Activated T-cell treated with anti-CD3 and anti-CD28 coated beads for 4 hours (primary cell): ENCODE measurements at places on chromosomes 3 and 15.

DNA sequence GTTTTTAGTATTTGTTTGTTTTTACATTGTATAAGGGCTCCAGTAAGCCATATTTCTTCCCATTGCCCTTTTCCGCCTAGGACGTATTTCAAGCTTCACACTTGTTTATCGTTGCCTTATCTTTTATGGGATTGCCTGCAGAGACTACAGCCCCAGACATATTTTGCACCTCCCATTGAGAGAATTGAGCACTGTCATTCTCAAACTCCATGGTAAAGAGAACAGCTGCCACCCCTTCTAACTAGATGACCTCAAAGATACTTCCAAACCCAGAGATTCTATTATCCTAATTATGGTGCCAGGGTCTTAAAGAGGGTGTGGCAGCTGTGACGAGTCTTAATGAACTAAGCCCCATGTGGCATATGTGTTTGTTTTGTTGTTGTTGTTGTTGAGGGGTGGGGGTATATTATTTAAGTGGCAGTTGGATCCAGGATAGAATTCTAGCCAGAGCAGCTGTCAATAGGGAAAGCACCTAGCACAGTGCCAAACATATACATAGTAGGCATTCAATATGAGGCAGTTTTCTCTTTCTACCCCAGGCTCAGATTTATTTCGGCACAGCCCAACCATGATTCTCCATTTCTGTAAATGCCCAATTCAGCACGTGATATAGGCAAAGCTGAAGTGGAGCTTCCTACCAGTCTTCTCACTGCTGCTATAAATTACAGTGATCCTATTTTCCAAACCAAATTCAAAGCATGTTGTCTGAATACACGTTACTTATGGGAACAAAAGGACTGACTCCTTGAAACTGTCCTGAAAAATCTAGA, 932 bp upstream of the TP53BP1 start:
- no peak for DNase-seq

DNA sequence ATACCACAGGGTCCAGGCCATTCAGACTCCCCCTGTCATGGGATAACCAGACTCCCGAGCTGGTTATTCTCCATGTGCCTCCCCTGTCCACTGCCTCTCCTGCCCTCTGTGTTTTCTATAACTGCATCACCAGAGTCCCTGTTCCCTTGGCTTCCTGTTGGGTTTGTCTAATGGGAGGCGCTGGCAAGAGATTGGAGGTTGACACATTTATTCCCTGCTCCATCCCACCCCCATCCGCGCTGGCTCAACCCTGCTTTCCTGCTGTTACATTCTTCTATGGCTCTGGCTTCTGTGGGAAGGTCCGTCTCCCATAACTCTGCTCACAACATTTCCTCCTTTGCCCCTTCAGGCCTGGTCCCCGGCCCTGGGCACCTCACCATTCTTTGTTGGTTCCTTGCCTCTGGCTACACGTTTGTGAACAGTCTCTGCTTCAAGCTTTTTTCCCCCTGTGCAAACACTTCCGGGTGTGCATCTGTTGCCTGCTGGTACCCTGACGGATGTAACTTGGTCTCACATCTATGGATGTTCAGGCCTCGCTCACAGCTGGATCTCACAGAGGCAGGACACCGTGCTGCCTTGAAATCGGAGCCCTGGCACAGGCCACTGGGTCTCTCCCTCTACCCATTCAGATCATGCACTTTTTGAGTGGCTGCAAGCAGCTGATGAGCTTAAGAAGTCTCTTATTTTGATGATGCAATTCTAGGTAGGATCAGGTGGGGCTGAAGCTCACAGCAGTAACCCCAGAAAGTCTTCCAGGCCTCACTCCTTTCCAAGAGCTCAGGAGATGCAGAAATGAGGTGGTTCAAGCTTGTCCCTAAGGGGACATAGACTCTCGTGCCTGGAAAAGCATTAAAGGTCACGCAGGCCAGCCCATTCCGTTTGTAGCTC, 68.6 kb upstream of the ATP13A3 start:
- DNase-seq = no peak

DNA sequence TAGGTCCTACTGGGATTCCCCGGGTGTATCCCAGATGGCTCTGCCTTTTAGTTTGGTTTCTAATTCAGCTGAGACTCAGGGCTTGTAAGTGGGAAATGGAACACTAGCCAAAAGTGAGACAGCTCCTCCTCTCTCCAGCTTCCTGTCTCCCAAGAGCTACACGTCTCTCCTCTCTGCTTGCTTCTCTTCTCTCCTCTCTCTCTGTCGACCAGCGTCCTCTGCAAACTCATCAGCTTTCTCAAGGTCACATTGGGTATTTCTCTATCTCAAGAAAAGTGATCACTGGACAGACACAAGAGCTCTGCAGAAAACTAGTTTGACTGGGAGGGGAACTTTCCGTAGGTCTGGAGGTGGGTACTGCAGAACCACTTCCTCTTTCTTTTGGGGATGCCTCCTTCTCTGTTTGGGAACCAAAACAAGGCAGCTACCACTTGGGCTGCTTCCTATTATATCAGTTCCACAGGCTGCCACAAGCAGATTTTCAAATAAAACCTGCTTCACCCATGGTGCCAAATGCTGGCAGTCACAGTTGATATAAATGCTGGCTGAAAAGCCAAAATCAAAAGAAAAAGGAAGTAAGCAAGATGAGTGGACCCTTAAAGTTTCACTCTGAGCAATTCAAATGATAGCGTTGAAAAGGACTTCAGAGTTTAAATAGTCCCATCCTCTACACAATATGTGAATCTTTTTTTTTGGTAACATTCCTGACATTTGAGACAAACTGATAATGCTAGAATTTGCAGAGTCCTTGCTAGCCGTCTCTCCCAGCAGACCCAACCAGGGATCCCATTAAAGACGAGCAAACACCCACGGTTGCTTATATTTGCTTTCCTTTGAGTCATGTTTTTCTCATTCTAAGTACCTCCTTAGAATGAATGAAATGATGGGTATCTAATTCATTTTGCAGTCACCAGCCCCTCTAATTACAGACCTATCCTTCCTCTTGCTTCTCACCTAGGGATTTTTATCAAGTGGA, 7.2 kb upstream of the DYNC1LI1 start:
- DNase-seq = no peak

- DNase-seq = no peak
Measured at GRCh38 chr15:58608129-58608590, 141.3 kb downstream of the ADAM10 start.

- no peak for DNase-seq
Measured at GRCh38 chr3:1953536-1953935, 145.1 kb upstream of the CNTN4 start.

DNA sequence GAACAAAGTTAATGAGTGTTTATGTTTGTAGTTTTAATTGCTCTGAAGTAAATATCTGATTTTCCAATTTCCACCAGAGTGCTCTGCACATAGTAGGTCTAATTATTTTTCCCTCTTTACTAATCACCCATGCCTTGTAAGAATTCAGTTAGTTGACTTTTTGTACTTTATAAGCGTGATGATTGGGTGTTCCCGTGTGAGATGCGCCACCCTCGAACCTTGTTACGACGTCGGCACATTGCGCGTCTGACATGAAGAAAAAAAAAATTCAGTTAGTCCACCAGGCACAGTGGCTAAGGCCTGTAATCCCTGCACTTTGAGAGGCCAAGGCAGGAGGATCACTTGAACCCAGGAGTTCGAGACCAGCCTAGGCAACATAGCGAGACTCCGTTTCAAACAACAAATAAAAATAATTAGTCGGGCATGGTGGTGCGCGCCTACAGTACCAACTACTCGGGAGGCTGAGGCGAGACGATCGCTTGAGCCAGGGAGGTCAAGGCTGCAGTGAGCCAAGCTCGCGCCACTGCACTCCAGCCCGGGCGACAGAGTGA, 507 bp upstream of the VHL start:
- DNase-seq = no peak

DNA sequence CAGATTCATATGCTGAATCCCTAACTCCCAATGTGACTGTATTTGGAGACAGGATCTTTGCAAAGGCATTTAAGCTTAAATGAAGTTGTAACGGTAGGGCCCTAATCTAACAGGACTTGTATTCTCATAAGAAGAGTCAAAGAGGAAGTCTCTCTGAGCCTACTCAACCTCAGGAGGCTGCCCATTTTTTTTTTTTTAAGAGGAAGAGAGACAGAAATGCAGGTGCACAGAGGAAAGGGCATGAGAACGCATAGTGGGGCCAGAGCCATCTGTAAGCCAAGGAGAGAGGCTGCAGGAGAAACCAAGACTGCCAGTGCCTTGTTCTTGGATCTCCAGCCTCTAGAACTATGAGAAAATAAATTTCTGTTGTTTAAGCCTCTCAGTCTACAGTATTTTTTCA, 28.4 kb downstream of the ZNF860 start:
- DNase-seq = no peak

- no peak for DNase-seq
Measured at GRCh38 chr3:17078926-17079465, 194.2 kb downstream of the PLCL2 start.

GRCh38 chr3:123155471-123156011, 46.2 kb upstream of the SEC22A start:
- no peak for DNase-seq

DNA sequence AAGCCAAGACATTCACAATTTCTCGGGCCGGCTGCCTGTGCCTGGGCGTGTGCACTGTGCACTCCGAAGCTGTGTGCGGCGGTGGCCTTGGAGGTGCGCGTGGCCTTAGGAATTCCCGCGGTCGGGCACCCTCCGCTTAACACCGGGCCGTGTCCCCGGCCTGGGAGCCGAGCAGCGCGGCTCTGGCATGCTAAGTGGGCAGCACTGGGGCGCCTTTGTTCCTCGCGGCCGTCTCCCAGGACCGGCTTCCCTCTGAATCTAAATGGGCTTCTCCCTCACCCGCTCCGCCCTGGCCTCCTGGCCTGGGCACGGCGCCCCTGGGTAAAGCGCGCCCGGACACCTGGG, 498 bp upstream of the ARNT2 start:
- no peak for DNase-seq

GRCh38 chr3:69353503-69353902, 32.4 kb downstream of the FRMD4B start:
- DNase-seq = no peak

GRCh38 chr3:72746430-72747411, 101.5 kb downstream of the SHQ1 start:
- no peak for DNase-seq

GRCh38 chr3:194661946-194662345, 10.0 kb downstream of the LSG1 start:
- no peak for DNase-seq

DNA sequence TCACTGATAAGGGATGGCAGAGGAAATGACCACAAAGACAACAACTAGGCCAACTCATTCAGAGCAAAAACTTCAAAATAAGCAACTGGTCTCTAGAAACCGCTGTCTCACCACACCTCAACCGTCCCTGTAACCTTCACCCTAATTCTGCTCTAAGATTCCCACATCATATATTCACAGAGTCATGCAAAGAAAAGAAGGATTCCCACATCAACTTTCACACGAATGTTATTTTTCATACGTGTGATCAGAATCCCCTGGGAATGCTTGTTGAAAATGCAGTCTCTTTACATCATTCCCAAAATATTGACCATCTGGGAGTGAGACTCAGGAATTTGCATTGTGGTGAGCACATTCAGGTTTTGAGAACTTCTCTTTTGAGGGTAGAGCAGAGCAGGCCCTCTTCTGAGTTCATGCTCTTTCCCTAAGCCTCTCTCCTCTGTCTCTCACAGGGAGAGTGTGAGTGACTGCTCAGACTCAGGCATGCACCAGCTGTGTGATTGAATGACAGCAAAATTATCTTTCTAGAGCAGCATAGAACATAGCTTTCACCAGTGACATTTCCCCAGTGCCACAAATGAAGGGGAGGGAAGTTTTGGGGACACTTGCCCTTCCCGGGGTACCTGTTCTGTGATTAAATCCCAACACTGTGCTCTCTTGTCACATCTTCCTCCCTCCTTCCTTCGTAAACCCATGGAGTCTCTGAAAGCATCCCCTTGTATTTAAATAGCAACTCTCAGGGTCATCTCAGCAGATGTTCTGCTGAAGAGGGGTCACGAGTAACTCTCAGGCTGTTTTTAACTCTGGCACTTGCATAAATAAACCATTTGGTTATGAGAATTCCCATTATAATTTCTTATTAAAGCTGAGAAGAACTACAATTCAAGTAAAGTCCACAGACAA, 170.9 kb downstream of the PLCL2 start:
- DNase-seq = no peak

GRCh38 chr3:4824926-4825325, 154.3 kb upstream of the BHLHE40 start:
- DNase-seq = no peak

DNA sequence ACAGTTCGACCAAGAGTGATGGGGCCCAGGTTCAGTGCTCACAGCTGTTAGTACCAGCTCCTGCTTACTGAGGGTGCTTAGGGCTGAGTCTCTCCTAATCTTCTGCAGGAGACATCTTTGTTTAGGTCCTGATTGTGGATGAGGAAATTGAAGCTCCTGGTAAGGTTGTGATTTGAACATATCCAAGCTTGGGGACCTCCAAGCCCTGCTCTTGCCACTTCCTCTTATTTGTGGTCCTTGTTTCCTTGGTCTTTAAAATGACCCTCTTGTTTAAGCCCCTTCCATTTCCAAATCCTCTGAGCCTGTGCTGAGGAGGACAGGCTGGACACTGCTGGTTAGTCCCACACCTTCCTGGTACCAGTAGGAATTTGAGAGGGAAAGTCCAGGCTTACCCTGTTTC, 87.0 kb downstream of the EEFSEC start:
- no peak for DNase-seq

DNA sequence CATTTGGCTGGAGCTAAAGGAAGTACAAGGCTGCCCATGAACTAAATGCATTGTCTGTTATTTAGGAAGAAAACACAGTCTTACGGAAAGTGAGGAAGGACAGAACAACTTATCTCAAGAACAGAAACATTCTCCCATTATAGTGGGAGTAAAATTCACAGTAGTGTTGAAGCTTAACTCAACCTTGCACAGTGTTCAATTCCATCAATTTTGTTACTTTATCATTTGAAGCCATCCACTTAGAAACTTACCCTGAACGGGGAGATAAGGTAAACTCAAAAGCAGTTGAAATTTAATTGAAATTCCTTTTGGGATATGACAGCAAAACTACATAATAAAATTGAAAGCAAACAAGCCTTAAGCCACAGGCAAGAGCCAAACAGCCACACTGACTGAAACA, 186.9 kb downstream of the PCCB start:
- DNase-seq = no peak
